NCI-H510A treated with DMSO at 0.1 percent for 48 hours (cell line): ENCODE measurements at places on chromosomes 3 and 15.

GRCh38 chr3:20701641-20702040, 515.6 kb upstream of the SGO1 start:
- DNase-seq = no peak

DNA sequence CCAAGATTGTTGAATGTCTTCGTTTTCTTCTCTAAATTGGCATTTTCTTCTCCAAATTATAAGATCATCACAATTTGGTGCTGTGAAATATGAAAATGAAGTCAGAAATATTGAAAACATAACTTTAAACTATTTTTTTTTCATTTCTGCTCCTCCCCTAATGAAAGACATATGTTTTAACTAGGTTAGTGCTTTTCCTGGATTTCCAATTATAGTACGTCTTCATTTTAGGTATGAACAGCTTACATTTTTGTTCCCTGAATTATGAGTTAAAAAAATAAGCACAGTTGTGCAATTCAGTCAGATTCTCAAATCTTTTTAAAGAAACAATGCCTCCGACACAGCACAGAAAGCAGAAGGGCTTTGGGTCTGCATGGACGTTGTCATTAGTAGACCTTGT, 83.5 kb upstream of the CFAP20DC start:
- DNase-seq = no peak

DNA sequence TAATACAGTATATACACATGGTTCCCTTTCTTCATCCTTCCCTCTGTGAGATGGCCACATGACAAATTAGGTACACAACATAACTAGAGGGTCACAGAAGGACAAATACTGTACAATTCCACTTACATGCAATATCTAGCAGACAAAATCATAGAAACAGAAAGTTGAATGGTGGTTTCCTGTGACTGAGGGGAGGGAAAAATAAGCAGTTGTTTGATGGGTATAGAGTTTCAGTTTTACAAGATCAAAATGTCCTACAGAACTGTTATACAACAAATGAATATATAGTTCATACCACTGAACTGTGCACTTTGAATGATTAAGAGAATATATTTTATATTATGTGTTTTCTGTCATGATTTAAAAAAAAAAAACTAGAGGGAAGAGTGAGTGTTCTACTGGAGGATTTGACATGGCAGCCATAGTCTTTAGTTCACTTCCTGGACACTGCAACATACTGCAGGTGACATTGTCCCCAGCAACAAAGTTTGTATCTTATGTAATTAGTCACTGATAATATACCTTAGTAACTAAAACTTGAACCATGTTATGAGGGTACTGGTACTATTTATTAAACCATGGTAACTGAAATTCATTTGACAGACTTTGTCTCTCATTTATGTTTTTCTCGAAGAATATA, 37.2 kb downstream of the CCDC54 start:
- no peak for DNase-seq

DNA sequence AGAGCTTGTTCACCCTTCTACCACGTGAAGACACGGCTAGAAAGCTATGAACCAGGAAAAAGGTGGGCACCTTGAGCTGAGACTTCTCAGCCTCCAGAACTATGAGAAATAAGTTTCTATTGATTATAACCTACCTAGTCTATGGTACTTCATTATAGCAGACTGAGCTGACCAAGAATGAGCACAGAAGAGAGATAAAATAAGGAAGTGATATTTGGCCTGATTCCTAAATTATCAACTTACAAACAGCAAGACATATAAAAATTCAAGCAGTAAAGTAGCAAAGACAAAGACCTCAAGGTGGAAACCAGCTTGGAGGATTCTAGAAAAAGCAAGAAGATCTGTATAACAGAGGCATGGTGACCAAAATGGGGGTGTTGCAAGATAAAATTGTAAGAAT, 63.9 kb upstream of the OSTN start:
- no peak for DNase-seq

DNA sequence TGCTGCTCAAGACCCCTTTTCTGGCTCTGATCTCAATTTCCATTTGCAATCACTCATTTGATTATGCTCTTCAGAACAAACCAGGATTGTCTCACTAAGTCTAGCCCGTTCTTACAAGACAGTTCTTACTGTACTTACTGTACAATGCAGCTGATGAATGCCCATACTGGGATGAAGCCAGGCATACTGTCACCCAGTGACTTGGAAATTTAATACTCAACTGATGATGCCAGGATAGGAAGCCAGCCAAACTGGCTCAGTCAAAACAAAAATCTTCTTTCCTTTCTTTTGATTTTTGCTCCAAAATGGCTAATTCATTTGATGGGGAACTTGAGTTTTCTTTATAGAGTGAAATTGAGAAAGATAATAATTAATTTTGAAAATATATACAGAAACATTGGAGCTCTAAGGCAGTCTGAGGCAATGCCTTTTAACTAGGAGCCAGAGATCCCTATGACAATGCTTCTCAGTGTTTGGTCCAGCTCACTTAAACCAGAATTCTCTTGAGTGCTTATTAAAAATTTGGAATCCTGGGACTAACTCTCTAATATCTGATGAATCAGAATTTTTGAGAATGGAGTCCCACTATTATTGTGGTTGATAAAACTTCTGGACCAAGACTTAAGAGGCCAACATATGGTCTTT, 265.6 kb upstream of the THBS1 start:
- DNase-seq = no peak

GRCh38 chr15:70140543-70141375, 43.0 kb upstream of the TLE3 start:
- DNase-seq = no peak

- DNase-seq = no peak
These were observed 22.8 kb downstream of the MKRN3 start for GRCh38 chr15:23588268-23588667.

DNA sequence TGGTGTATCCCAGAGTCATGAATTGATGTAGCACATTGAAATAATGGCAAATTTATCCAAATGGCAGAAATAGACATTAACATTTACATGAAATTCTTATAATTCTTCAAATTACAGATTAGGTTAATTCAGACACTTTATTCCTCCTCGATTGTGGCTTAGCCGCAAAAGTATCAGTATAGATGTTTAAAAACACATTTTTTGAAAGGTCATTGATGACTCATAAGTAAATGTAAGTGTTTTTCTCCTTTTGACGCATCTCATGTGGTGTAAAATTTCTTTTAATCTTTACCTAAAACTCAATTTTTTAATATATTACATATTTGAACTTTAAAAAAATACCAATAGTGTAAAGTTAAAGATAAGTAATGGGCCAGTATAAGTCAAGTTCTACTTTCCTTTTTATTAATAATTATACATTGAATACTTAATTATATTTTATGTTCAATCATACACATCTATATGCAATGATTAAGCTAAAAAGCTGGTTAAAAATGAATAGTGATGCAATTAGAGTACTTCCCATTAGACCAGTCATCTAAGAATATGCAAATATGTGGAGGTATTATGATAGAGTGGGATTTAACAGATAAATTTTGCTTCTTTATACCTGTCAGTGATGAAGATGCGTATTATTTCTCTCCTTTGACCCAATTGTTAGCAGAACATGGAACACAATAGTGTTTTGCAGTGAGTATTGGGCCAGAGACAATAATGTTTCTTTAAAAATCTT, 678.1 kb upstream of the DPPA4 start:
- DNase-seq = no peak

- no peak for DNase-seq
These were observed 315.4 kb upstream of the LRRC3B start for GRCh38 chr3:26307192-26307591.

DNA sequence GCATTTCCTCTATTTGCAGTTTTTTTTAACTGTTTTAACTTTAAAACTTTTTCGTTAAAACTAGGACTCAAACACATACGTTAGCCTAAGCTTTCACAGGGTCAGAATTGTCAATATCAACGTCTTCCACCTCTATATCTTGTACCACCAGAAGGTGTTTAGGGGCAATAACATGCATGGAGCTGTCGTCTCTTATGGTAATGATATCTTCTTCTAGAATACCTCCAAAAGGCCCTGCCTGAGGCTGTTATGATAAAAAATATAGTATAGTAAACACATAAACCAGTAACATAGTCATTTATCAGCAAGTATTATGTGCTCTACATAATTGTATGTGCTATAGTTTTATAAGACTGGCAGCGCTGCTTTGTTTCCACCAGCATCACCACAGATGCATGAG, 76.3 kb upstream of the MLF1 start:
- DNase-seq = no peak

DNA sequence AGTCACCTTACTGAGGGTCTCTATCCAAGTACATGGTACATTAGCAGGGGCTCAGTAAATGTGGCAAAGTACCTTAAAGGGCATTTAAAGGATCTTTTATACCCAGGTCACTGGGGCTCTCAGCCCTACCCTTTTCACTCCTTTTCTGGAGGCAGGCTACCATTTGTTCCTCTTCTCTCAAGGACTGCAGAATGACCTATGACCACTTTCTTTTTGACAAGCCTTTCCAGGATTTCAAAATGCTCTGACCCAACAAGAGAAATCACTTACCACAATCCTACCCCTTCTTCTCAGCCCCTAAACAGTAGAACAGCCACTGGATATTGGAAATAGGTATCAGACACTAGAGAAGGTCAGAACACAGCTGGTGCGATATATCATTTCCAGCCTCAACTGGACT, 221.8 kb upstream of the TPRG1 start:
- DNase-seq = no peak

GRCh38 chr3:150681057-150681456, 22.7 kb downstream of the ERICH6 start:
- no peak for DNase-seq

DNA sequence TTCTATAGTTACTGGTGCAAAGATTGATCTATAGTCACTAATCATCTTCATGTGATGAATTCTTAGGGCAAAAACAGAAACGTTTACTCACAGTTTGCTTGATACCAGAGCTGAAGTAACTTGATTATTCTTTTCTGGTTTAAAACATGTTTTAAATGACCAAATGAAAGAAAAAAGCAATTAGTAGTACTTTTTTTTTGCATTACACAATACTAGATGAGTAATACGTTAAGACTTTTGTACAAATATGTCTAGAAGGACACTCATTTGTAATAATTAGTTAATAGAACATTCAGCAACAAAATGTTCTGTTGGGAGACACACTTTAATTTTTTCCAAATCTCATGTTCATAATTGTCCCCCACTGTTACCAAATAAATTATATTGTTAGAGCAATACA, 523.2 kb downstream of the SOX2 start:
- DNase-seq = no peak

GRCh38 chr15:74889390-74889882, 406 bp upstream of the MPI start:
- DNase-seq = peak; percentile 31

GRCh38 chr3:178714925-178715832, 178.9 kb downstream of the KCNMB2 start:
- peak; percentile 62 for DNase-seq

GRCh38 chr3:154758109-154758868, 321.8 kb upstream of the MME start:
- peak; percentile 6 for DNase-seq

DNA sequence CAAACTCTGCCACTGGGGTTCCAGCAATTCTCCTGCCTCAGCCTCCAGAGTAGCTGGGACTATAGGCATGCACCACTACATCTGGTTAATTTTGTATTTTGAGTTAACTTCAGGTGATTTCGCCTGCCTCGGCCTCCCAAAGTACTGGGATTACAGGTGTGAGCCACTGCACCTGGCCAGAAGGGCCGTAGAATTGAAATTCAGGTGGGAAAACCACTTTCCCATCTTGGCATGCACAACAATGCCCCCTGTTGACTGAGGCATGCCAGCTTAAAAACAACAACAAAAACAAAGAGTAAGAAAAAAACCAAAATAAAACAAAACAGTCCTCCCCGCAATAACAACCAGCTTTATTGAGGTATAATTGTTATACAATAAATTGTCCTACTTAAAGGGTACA, 32.6 kb upstream of the RAB11A start:
- DNase-seq = no peak

DNA sequence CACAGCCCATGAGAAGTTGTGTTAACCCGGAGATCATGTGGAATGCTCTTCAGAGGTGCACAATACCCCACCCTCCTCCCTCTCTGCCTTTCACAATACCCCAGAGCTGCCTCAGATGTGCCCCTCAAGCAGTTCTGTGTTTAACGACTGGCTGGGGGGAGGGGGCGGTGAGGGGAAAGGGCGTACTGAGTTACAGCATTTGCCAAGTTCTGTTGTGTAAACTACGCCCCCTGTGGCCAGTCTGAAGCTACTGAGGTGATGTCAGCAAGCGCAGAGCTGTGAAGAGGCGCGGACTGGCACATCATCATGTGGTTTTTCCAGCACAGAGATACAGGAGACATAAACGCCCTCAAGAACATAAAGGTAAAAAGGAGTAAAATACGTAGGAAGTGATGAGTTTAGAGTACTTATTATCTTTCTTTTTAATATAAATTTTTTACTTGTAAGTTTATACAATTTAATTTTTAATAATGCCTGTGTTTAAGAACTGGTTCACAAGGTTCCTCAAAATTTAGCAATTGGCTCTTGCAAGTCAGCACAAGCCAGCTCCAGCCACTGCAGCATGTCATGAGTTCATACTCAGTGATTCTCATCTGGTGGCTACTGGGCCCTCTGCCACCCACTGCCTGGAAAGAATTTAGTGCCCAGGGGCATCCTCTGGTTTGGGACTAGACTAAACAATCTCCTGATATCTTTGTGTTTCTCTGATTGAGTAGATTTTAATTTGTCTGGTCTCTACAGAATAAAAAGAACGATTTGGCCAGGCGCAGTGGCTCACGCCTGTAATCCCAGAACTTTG, 1.7 kb downstream of the EPB42 start:
- no peak for DNase-seq

- no peak for DNase-seq
These were observed 13.8 kb upstream of the ARHGEF3 start for GRCh38 chr3:56815589-56815988.

DNA sequence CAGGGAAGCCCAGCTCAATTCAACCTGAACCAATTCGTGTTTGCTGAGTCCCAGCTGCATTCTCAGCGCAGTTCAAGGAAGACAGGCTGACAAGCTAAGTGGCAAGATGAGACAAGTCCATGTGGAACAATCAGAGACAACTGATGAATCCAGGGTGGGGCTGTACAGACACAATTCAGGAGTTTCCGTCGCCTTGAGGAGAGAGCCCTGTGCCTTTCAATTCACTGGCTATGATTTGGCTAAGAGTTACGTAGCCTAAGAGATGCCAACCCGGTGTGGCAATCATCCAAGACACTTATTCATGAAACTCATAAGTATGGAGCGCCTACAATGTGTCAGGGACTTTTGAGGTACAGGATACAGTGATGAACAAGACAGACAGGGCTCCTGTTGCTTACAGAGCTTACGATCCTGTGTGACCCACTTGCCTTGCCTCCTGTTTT, 15.5 kb upstream of the ZBED2 start:
- no peak for DNase-seq

- DNase-seq = no peak
These were observed 2.0 kb upstream of the FSIP1 start for GRCh38 chr15:39784638-39785037.
